SJCRH30 (cell line): ENCODE measurements at places on chromosomes 6 and 20.
A peak's percentile ranks its signal among the peaks of the same experiment; 100 is the strongest.

DNA sequence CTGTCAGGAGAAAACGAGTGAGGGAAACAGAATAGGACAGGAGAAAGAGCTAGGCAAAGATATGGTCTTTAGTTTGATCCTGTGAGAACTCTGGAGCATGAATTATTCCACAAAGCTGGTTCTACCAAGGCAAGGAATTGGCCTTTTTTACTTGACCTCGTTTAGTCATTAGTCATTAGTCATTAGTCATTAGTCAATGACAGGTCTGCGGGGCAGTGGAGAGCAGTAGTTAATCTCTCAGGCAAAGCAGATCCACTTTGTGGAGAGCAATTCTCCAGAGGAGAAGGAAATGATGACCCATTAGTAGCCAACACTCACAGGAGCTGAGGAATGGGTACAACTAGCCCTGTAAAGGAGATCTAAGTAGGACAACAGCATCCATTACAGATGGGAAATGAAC lies 22.0 kb upstream of the ABCC10 start:
- no peak for DNase-seq

GRCh38 chr20:35856866-35857265 lies 85.1 kb downstream of the PHF20 start:
- DNase-seq = no peak

- DNase-seq = no peak
These were observed 4.8 kb upstream of the SDCBP2 start for GRCh38 chr20:1333462-1334369.

GRCh38 chr6:149031859-149032598 lies 285.2 kb downstream of the UST start:
- DNase-seq = no peak

GRCh38 chr6:105258816-105259215 lies 79.0 kb upstream of the POPDC3 start:
- no peak for DNase-seq

DNA sequence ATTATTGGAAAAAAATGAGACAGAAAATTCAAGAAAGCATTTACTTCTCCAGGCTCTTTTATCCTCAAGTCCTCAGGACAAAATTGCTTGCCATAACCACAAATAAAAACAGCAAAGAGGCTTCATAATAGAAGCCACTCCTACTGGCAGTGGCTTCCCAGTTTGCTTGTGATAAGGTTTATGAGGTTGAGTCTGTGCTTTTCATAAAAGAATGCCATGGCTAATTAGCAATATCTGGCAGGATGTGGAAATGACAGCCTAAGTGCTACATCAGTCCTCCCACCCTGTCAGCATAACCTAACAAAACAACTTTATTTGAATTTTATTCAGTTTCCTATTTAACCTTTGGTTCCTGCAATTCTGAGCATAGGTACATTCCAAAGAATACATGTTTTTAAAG lies 80.9 kb upstream of the HTR1E start:
- no peak for DNase-seq

DNA sequence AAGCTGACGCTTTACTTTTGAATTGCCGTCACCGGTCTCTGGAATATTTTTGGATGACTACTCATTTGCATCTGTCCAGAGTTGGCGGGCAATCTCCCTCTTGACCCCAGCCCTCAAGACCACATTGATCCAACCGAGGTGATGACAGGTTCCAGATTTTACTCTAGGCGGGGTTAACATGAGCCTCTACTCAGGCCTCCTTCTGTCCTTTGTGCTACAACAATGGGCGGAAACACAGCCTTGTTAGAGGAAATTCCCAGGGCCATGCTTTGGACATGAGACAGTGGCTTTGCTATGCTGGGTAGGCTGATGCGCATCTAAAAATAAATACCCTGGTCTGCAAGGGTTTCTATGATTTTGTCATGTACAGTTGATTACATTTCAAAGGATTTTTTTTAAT lies 27.0 kb upstream of the ADGRF5 start:
- peak; percentile 10 for DNase-seq

DNA sequence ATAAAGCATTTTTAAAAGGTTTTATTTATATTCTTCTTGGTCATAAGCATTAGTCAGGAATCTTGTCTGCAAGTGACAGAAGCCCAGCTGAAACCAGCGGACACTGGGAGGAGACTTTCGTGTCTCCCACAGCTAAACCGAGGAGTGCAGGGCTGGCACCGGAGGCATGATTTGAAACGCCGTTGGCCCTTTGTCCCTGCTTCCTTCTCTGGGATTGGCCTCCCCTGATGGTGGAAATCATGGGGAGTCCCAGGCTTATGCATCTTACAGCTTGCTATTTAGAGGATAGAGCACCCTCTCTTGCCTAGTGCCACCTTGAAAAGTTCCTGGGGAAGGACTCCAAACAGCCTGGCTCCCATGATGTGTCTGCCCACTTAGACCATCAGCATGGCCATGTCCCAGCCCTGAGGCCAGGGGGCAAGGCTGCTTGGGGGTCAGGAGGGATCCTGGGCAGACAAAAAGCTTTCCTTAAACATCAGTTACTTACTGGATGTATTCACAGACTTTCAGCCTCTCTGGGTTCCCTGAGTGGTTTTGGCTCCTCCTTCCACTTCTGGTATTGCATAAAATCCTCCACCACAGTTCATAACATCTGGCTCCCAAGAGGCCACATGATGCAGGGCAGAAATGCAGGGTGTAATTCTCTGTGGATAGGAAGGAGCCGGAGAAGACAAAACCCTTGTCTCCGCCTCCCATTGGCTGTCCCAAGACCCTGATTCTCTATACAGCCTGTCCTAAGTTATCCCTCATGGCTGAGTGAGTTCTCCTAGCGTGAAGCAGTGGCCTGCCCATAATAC lies 49.3 kb upstream of the INSM1 start:
- DNase-seq = no peak

DNA sequence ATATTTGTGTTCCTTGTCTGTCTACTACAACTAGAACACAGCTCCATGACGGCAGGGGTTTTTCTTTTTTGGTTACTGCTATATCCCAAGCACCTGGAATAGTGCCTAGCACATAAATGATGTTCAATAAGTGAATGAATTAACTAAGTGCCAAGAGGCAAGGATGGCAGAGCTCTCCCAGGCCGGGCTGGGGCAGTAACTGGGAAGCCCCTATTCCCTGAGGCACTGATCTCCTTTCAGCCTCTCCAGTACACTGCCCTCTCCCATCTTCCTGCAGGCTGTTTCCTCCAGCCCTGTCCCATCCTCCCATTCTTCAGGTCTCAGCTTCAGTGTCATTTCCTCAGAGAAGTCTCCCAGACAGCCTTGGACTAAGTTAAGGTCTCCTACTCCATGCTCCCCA lies 29.0 kb upstream of the SPDEF start:
- DNase-seq = no peak

DNA sequence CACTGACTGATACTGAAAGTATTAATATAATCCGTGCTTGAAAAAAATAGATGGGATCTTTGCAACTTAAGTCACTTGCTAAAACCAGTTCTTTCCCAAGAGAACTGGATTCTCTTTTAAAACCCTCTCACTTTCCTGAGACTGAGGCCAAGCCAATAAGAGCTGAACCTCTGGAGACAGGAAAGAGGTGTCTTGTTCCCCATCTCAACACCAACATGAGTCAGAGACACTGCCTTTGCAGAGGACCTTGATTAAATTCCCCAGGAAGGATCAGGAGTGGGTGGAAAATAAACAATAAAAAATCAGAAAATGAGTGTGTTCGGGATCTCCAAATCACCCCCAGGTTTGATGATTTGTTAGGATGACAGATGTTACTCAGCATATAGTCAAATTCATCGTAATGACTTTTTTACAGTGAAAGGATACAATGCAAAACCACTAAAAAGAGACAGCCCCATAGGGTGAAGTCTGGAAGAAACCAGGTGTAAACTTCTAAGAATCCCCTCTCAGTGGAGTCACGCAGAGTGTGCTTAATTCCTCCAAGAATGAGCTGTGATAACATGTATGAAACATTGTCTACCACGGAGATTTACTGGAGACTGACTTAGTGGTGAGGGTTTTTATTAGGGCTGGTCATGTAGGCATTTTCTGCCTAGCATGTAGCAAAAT lies 122.8 kb upstream of the BEND3 start:
- no peak for DNase-seq

- no peak for DNase-seq
These were observed 218.3 kb downstream of the PREX1 start for GRCh38 chr20:48609491-48609978.

DNA sequence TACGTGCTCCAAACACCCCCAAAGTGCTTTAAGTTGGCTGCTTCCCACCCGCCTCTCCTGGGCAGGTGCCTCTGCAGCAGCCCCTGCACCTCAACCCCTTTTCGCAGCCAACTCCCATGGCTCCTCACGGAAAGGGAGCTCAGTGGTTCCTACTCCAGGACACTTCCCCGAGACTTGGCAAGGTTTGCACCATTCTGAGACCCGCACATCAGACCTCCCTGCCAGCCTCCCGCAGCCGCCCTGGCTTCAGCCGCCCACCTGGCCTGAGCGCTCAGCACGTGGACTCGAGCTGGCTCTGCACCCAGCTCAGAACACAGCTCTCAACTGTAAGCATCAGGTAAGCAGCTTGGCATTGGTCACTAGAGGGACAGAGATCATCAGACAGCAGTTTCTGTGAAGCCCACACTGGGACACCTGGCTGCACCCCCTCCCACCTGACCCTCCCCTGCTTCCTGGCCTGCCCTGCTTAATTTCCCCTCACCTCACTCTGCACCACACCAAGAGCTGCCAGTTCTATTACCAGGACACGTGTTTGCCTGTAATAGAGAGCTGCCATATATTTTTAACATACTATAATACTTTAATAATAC lies 28.5 kb downstream of the GMDS start:
- no peak for DNase-seq

GRCh38 chr20:582204-582603 lies 27.9 kb downstream of the TCF15 start:
- no peak for DNase-seq

DNA sequence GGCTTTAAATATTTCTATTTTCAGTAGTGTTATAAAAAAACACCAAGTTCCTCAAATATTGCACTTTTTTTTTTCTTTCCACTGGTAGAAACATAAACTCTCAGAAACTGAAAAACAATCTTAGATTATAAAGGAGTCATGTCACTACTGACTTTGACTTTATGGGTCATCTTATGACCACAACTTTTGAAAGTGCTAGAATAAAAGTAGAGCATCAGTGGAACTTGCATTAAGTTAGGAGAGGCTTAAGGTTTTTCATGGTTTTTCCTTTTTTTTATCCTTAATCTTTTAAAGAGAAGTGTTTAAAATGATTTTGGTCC lies 56.6 kb upstream of the SUPT3H start:
- DNase-seq = no peak

DNA sequence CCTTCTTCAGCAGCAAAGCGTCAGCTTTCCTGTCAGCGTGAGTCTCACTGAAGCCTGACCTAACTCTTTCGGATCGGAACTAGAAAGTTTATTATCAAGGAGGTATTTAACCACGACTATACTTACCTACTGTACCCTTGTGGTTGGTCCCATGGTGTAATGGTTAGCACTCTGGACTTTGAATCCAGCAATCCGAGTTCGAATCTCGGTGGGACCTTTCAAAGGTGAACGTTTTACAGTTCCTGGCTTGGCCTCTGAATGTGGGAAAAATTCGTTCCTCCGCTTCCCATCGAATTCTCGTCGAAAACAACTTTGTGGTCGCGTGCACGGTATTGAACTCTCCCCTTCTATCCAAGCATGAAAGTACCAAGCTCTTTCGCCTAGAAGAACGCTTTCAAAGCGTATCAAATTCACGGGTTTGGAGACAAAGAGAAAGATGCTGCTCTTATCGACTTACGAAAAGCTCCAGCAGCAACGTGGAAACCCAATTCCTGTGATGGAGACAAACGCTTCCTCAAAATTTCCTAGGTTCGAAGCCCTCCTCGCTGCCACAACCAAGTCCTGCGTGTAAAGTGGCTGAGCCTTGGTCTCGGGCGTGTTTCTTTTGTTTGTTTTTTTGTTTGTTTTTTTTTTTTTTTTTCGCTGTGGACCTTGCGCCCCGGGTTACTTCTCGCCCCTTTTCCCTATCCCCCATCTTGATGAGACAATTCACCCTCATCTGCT lies 63.7 kb downstream of the GPX5 start:
- DNase-seq = peak; percentile 83

DNA sequence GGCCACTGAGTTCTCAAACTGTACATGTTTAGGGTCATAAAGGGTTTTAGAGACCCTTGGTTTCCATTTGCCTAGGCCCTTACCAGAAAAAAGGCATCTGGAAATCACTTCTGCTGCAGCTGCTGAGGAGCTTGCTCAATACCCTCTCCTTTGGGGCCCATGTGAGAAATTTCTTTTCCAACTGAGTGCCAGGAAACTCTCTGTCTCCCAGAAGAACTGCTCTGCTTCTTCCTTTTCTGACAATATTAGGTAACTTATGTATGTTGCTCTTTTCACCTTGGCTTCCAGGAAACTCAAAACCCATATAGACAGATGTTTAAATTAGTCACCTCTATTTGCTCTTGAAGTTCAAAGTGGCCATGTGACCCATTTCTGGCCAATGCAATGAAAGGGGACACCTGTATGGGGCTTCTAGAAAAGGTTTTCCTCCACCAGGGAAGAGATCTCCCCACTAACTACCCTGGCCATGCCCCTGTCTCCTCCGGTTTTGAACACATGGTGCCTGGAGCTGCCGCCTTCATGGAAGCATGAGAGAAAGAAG lies 121.6 kb downstream of the PREX1 start:
- no peak for DNase-seq

DNA sequence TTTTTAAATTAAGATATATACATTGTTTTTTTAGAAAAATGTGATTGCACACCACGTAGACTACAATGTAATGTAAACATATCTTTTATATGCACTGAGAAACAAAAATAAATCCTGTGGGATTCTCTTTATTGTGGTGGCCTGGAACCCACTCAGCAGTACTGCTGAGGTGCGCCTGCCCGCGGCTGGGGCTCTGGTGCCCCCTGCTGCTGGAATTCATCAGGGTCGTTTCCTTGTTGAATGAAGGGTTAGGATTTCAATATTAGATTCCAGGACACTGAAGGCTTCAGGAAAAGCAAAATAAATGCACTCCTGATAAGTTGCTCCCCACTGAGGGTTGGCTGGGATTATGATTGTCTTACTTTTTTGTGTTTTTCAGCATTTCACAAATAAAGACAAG lies 175.8 kb upstream of the GGTLC1 start:
- no peak for DNase-seq

GRCh38 chr20:21090111-21090618 lies 16.0 kb downstream of the LINC00237 start:
- DNase-seq = no peak

DNA sequence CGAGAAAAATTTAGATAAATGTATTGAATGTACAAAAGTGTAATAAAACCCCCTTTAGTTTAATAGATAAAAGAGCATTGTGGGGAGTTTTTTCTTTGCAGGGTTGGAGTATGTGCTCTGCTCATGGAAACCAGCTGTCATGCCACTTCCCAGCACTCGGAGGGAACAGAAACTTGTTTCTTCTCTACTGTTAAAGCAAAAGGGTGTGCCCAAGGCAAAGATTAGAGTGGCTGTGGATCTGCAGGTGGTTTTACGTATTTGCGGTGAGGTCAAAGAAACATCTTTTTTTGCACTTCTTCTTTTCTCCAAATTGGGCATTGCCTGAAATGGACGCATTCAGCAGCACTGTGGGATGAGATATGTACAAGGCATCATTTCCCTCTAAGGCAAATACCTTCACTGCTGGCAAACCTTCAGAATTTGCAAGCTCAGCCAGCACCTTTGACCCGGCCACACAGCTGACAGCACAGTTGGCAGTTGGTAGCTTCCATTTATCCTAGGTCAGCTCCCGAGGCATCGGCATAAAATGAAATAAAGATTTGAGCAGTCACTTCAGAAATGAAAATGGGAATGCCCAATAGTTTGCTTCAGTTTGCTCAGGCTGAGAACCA lies 178.4 kb upstream of the EYA4 start:
- DNase-seq = peak; percentile 75
